ENCODE measurements at places on chromosomes 16 and 17.

DNA sequence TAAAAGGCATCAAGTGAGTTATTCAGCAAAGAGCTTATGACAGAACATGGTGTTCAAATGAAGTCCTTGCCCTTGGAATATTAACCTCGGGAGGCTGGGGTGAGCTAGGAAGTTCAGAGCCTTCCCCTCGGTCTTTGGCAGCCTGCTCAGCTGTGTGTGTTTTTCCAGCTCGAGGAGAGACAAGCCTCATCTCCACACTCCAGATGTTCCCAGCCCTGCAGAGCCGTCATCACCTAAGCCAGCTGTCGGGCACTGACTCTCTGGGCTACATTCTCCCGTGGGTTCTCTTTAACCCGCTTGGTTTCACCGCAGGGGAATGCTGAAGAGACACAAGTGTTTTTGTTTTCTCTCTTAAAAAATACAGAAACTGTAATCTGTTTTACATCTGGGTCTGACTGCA is 47.1 kb downstream of the IRX3 start:
- DNase-seq = no peak

GRCh38 chr16:19884611-19885450 is at the start of gene GPRC5B:
GPRC5B (minus strand) TSS chr16:19884848; CDS start chr16:19872845, 12,003 bp downstream.
- DNase-seq = no peak

- no peak for DNase-seq
Measured at GRCh38 chr17:62870552-62870971, 62.4 kb upstream of the MARCHF10 start.

GRCh38 chr17:9444687-9445086 is 130.9 kb downstream of the STX8 start:
- DNase-seq = no peak

GRCh38 chr17:49437696-49438435 is 23.2 kb upstream of the PHB1 start:
- DNase-seq = no peak

- no peak for DNase-seq
Measured at GRCh38 chr16:27304881-27305745, 8.7 kb upstream of the IL4R start.

DNA sequence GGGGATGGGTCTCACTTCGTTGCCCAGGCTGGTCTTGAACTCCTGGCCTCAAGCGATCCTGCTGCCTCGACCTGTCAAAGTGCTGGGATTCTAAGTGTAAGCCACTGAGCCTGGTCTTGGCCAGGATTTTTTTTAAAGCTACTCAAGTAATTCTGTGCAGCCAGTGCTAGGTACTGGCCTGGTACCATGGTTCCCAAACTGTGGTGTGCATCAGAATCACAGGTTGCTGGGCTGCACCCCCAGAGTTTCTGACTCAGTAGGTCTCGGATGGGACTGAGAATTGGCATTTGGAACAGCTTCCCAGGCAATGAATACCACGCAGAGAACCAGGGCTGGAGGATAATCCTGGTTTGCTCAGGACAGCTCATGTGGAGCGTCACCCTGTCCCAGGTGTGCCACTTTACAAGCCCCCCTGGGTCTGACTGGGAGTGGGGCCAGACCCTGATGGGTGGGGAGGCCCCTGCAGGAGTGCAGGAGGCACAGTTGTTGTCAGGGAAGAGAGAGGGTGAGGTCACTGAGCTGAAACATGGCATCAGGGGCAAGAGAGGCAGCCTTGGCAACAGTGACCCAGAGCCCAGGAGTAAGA is 10.7 kb upstream of the MRPS23 start:
- DNase-seq = no peak

DNA sequence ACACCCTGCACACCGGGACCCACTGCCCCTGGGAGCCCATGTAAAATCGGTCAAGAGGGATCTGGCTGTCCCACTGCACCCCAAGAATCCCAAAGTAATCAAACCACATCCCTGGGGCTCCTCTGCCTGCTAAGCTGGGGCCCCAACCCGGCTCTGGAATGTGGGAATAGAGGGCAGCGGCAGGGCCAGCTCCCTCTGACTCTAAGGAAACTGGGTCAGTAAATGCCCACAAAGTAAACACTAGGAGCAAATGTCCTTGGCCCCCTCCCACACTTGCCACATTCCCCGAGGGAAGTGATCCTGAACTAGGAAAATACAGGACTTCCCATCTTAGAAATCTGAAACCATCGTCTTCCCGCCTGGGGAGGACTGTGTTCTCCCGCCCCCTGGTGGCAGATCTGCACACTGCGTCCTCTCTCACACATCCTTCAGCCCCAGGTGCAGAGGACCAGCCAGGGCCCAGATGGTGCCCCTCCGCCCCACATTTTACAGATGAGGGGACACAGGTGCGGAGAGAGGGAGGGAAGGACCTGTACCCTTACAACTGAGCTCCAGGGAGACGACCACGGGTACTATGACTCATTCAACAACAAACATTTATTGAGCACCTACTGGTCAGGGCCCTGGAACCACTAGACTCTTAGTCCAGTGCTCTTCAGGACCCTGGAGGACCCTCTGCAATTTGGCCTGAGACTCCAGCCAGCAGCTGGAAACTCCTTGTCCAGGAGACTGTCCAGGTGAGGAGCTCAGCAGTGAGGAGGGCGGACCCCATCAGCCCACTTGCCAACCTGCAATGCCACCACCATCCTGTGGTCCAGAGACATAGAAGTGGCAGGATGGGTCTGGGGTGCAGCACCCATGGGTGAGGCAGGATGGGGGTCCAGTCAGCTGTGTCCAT is 10.1 kb downstream of the P3H4 start:
- no peak for DNase-seq

DNA sequence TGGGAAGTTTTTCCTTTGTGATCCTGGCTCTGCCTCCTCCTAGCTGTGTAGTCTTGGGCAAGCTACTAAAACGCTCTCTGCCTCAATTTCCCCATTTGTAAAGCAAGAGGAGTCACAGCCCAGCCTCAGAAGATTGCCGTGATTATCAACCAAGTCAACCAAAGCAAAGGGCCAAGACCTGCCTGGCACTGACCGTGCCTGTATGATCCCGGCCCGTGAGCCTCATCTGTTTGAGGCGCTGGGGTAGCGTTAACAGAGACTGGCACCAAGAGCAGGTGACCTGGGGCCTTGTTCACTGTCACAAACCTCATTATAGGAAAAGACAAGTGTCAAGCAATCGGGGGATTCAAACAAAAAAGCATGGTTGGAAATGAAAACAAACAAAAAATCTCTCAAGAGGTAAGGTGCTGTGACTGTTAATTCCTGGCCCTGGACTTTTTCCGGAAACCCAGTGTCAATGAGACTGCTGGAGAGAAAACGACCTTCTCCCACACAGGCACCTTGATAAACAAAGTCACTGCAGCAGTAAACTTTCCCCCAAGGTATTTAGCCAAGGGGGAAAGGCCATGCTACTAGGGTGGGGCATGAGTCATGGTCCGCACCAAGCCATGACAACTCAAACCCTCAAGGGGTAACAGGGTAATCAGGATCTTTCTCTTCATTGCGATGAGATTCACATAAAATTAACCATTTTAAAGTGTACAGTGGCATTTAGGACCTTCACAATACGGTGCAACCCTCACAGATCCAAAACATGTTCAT is 5.4 kb downstream of the MEAK7 start:
- no peak for DNase-seq

DNA sequence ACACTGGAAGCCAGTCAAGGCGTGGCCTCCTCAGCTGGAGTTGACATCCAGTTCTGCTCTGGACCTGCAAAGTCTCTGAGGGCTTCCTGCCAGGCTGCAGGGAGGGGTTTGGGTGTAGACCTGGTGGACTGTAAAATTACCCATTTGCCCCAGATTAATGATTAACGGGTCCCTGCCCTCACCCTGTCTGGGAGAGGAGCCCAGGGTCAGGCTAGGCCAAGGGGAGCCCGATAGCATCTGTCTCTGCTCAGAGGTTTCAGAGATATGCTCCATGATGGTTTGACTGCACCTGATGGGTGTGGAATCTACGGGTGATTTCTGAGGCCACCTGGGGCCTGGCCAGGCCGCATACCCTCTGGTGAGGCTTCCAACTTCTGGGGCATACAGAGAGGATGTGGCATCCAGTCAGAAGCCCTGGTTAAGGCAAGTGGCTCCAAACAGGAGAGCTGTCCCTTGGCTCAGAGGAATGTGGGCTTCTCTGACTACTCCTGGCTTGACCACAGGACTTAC is 11.2 kb downstream of the PPY start:
- no peak for DNase-seq

DNA sequence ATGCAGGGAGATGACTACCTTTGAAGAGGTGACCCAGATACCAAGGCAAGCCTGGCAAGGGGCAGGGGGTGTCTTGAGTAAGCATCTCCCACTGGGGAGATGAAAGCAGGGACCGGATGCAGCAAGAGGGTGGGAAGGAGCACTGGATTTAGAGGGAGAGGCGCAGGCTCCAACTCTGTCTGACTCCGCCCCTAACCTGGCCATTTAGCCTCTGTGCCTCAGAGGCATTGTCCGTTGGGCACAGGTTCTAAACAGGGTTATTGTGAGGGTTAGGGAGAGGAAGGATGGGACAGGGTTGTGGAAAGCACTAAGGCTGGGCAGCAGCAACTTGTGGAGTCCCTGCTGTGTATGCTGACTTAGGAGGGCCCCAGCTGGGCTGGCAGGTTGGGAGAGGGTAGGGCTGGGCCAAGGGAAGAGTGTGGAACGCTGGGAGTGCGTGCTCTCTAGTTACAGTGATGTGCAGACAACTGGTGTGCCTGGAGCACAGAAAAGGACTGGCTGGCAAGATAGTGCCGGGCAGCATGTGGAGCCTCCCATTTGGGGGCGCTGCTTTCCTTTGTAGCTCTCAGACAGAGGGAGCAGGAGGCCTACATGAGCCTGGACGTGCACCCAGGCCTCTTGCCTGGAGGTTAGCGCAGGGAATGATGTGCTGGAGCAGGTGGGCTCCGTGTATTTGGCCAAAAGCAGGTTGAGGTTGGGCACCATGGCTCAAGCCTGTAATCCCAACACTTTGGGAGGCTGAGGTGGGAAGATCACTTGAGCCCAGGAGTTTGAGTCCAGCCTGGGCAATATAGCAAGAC is 26.2 kb downstream of the TBX2 start:
- DNase-seq = no peak

DNA sequence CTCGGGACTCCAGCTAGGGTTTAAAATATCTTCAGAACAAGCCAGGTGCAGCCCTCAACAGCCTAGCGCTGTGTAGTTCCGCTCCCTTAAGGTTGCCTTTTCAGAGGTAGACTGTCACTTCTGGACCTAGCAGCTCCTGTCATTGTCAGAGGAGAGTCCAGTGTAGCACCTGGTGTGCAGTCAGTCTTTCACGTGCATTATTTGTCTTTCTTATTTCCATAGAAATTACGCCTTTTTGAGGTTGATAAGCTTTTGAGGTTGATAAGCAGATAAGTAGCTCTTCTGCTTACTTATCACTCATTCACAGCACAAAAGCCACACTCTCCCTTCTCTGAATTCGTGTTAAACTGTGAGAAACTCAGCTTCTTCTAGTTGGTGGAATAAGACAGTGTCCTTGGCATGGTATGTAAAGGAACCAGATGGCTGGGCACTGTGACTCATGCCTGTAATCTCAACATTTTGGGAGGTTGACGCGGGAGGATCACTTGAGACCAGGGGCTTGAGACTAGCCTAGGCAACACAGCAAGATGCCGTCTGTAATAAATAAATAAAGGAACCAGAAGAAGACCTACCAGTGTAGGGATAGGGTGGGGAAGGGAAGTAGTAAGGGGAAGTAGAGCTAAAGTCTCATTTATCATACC is 10.2 kb downstream of the EEF2K start:
- no peak for DNase-seq

GRCh38 chr16:48365025-48365600 is 20.1 kb downstream of the SIAH1 start:
- no peak for DNase-seq

- DNase-seq = no peak
Measured at GRCh38 chr16:83438326-83438725, 369.5 kb upstream of the HSBP1 start.

DNA sequence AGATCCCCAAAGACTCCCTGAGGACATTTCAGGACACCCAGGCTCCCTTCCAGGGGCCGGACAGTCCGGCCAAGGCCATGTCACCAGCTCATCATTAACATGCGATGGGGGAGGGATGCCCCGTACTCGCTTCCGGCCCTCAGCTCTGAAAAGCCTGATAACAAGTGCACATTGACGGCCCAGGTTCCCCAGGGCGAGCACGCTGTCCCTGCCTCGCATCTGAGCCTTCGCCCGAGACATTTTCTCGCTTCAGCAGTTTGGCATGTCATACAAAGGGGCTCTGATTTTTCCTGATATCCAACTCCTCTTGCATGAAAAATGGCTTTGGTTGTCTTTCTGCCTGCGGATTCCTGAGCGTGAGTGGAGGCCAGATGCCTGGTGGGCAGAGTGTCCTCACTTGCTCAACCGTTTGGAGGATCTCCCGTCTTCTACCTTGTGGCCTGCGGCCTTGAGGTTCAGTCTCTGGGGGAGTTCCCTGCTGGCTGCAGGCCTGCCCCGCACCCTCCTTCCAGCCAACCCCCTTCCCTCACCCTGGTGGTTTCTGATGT is 14.1 kb downstream of the CACNG4 start:
- no peak for DNase-seq

GRCh38 chr16:70576431-70577255 is 53.0 kb downstream of the SF3B3 start:
- DNase-seq = no peak

DNA sequence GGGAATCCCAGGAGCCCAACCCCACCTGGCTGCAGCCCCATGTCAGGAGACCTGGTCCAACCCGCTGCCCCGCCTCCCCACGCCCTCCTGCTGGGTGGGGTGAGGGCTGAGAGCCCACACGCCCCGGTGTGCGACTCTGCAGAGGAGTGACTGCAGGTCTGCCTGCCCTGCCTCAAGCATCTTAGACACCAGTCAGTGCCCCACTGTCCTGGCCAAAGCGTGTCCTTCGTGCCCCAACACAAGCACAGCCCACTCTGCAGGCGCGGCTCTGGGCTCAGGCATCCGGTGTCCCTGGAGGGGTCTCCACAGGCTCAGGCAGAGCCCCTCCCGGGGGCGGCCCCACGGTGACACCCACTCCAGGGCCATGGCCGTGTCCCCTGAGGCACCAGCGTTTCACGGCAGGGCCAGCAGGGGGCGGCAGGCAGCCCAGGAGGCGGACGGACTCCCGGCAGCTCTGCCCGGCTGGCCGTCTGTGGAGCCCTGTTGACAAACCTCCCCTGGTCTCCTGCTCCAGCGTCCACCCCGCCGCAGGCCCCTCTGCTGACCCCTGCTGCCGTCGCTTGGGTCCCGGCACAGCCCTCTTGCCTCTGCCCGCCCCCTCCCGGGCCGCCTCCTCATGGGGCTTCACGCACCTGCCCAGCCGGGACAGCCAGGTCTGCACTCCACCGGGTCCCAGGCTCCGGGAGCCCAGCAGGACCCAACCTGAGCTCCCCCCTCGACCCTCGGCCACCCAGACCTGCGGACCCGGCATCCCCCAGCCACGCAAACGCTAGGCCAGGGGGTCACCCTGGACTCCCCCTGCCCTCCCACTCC is 8.6 kb upstream of the UBE2I start:
- DNase-seq = no peak

GRCh38 chr16:68146585-68146984 is 61.4 kb downstream of the NFATC3 start:
- DNase-seq = no peak
